Immature natural killer cell (primary cell): ENCODE measurements at places on chromosomes 11 and 22.

GRCh38 chr11:57180081-57180561, 1.6 kb upstream of the LRRC55 start:
- DNase-seq = no peak

DNA sequence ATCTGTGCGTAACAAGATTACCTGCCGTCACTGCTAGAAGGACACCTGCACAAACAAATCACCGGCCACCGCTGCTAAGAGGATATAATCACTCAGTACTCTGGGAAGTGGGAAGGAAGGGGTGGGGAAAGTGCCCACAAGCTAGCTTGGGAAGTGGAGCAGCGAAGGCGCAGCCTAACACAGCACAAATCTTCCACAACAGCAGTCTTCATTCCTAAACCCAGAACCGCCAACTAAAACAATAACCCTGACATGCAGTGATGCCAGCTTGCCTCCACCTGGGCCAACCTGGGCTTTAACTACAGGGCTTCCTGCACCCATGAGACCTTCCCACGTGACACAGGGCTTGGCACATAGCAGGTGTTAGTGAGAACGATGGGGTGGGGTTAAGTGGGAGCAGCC, 5.1 kb downstream of the DGCR2 start:
- DNase-seq = no peak

DNA sequence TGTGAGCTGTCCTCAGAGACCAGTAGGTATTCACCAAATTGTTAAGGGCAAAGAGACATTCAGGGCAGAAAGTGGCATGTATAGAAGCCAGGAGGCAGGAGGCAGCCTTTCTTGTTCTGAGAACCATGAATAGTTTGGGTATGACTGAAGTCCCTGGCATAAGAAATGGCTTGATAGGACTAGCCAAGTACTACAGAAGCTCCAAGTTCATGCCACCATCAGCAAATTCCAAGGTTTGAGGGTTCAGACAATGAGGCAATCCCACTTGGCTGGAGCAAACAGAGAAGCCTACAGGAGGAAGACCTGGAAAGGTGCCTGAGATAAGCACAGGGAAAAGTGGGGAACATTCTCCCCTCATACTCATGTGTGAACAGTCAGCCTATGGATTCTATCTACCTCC, 25.8 kb downstream of the XRRA1 start:
- DNase-seq = no peak

DNA sequence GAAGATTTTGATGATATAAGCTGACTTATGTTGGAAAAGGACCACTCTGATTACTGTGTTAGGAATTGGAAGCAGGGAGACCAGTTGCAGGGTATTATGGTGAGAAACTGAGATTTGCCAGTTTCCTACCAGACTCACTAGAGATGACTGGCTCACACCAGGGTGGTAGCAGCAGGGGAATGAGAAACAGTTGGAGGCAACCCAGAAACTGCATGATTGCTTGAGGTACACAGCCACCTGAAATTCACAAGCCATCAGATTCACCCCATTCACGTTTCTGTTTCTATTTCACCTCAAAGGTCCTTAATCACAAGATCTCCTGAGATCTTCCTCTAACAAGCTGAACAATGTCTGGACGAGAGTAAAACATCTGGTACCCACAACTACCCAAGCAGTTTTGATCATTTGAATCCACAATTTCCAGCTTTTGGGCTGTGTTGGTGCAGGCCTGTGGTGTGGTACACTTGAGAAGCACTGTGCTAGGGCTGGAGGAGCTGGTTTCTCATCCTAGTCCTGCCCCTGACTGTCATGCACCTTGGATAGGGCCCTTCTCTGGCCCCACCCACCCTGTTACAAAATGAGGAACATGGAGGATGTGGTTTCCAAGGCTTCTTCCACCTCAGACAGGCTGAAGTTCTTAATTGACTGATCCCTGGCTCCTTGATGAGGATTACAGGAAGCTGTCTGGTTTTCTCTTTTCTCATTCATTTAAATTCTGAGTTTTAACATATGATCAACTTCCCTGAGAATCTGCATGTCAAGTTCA, 233.4 kb downstream of the INSC start:
- no peak for DNase-seq

DNA sequence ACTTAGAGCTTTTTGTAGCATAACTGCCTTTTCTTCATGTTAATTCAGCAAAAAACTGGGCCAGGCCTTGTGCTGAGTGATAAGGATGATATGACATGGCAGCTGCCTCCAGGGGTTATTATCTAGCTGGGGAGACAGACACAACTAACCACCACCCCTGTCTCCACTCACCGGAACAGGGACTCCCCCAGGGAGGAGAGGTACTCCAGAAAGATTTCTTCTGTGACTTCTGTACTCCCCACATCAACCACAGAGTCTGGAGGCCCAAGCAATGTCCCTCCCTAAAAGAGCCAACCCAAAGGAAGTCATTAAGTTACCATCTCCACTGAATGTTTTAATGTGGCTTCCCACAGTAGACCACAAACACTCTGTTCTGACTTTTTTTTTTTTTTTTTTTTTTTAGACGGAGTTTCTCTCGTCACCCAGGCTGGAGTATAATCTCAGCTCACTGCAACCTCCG, 14.3 kb upstream of the PMM1 start:
- peak; percentile 85 for DNase-seq

DNA sequence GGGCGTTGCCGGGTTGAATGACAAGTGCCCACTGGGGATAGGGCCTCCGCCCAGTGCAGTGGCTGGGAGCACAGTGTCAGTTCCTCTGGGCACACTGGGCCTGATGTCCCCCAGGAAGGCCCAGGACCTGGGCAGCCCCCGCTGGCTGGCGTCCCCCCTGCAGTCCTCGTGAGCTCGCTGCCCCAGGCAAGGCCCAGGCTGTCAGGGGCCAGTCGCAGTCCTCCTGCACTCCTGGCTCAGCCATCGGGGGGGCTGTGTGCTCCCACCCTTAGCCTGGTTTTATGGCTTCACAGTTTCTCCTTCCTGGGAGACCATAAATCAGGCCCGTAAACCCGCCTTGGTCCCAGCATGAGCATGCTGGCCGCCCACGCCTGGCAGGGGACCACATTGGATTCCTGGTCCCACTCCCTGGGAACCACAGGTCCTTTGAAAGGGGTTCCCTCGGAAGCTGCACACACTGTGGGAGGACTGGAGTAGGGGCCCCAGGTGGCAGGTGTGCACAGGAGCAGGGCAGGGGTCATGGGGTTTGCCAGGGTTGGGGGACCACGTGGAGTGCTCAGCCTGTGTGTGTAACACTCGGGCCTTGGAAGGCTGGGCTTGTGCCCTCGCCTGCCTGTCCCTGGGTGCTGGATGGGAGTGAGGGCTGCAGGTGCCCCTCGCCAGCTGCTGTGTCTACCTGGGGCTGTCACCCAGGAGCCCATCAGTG, 113.6 kb downstream of the KCNQ1OT1 start:
- no peak for DNase-seq

DNA sequence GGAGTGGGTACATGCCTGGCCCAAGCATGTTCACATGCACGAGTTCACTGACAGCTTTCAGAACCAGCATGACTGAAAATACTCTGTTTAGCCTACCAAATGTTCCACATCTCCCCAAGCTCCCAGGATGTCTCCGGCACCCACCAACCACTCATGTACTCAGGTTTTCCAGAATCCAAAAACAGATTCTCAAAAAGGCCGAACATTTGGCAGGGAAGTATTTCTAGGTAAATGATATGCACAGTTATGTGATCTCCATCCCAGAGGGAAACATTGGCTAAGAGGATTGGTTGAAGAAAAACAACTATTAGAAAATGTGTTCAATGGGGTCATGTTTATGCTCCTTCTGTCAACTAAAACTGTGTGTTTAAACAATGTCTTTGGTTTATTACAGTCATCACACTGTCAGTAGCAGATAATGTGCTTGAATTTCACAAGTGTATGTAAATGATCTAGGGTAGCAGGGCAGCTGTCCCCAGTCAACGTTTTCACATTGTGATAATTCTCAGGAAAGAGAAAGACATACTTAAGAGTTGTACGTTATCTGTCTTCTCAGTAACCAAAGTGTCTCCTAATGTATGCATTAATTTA, 52.3 kb downstream of the BARX2 start:
- no peak for DNase-seq

DNA sequence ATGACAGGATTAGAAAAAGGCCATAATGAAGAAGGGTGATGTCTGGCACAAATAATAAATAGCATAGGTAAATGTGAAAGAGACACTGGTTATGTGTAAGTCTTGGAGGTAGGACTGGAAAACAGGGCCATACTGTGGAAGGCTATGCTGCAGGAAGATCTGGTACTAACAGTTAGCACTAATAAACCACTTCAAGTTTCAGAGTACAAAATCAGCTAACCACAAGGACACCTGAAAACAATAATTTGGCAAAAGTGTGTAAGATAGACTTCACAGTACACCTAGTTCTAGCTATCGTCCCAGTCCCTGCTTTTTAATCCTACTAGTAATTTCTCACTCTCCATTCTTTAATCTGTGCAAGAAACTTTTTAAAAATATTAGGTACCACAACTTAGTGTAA, 44.3 kb downstream of the CWF19L2 start:
- DNase-seq = no peak

GRCh38 chr11:61971248-61972111, 4.0 kb upstream of the FTH1 start:
- DNase-seq = no peak

DNA sequence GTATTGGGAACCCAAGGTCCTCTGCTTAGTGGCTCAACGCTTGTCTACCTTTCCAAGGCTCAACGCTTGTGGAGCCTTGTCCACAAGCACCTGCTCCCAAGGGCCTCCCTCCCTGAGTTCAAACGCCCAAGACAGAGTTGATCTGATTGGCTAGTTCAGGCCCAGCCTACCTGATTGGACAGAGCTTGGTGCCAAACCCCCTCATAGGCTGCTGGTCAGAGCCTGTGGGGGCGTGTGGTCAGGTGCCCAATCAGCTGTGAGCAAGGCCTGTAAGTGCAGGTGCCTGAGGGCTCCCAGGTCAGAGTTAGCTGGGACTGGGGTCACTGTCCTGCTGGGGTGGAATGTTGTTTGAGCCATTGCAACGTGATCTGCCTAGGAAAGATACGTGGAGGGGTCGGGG, 16.9 kb upstream of the TMPRSS6 start:
- DNase-seq = no peak

DNA sequence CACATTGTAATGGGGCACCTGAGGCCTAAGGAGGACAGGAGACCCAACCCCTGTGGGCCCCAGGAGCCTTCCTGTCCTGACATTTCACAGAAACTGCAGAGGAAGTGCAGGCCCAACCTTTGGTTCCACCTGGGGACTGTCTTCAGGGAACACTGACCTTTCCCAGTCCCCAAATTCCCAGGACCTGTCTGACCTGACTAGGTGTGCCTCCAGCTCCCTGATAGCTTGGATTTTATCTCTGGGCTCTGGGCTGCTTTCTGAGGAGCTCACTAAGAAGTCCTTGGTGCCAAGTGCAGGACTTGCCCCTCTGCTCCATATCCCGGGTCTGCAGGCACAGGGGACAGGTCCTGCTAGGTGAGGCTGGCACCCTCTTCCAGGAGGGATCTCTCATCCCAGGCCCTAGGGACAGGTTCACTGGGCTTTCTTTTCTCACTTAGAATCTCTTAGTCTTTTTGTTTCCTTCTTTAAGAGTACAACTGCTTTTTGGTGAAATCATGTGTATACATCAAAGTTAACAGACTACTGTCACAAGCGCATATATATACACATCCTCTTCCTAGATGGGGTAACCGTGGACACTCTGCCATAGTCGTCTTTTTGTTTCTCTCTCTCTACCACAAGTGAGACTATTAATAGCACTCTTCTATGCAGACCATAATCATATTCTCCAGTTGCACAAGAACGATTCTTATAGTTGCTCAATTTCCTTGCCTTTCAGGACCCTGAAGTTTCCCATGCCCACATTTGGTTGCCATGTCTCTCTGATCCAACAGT, 72.0 kb upstream of the IGLL5 start:
- peak; percentile 36 for DNase-seq

DNA sequence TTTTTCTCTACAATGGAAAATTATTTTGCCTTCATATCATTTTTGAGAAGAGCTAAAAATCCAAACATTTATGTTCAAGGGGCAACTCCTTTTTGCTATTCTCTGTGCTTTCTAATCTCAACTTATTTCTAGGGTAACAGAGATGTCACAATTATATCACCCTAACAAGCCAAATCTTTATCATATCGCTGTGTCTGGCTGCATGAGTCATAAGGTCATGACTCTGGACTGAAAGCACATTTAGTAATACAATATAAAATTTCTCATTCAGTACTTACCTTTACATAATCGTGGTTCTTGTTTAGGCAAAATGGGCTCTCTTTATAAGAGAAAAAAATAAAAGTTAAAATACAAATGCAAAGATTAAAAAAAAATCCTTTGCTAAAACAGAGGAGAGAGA, 326.0 kb downstream of the CASP12 start:
- DNase-seq = no peak

GRCh38 chr22:47199979-47200272, 437.5 kb downstream of the TBC1D22A start:
- DNase-seq = no peak

- DNase-seq = no peak
Observed at GRCh38 chr22:25091458-25091857, 108.2 kb upstream of the CRYBB3 start.

DNA sequence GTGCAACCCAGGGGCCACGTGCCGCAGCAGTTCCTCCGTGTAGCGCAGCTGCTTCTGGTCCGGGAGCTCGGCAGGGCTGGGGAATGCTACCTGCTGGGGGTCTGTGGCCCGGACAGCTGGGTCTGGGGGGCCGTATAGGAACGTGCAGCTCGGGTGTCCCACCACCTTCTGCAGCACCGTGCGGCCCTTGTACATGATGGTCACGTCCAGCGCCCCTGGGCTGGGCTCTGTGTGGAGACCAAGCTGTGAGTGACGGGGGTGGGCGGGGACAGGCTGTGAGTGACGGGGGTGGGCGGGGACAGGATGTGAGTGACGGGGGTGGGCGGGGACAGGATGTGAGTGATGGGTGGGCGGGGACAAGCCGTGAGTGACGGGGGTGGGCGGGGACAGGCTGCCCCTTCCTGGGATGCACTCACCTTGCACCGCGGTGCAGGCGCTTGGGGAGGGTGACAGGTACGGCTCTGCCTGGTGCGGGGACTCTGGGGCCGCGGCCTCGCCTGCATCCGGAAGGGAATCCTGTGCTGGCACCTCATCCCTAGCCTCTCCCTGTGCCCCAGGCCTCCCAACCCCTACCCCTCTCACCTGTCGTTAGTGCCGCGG, 2.3 kb downstream of the IRF7 start:
- DNase-seq = no peak

GRCh38 chr11:104534278-104534677, 364.0 kb downstream of the CASP12 start:
- DNase-seq = no peak

- DNase-seq = no peak
Observed at GRCh38 chr11:124941703-124942102, 5.9 kb upstream of the HEPACAM start.

DNA sequence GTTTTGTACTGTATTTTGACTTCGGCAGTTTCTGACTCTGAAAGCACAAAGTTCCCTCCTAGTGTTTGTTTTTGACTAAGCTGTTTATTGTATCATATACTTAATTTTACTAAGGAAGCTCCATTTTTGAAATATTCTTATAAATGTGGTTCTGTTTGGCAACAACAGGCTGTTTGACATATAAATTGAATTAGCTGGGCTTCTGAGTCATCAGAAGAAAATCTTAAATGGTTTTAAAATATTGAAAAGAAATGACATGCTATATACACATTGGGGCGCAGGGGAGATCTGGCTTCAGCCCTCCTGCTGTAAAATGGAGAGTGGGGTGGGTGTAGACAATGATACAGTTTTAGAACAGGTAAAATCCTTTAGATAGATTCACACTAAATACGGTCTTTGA, 38.6 kb downstream of the SHISA8 start:
- DNase-seq = no peak

- no peak for DNase-seq
Observed at GRCh38 chr22:19639610-19640135, 74.6 kb upstream of the SEPTIN5 start.

- no peak for DNase-seq
Observed at GRCh38 chr11:46050003-46050461, 71.2 kb downstream of the PHF21A start.

GRCh38 chr22:45929649-45930048, 47.3 kb downstream of the WNT7B start:
- DNase-seq = no peak
